Left lung (tissue), 14 donors: ENCODE measurements at places on chromosomes 2 and 18. TPM values are rescaled to one million over a fixed set of nuclear protein-coding genes. Genes with fewer than 3 reads are reported as not detected.

- H3K27ac ChIP-seq: no peak overlapping the region
- H3K36me3 ChIP-seq: no peaks in the 10 kb centered on the region
- no peaks in the 10 kb centered on the region for H3K27me3 ChIP-seq
- peaks cover 7% of the 10 kb centered on the region for H3K4me1 ChIP-seq
Measured at GRCh38 chr18:75240433-75240832, 29.8 kb downstream of the TSHZ1 start.

Gene NEURL3
- total RNA-seq: 0.23 TPM

GRCh38 chr2:25960920-25961319 is 21.4 kb downstream of the KIF3C start:
- H3K27ac ChIP-seq: peak overlapping the region; percentile 71
- no peaks in the 10 kb centered on the region for H3K27me3 ChIP-seq
- no peaks in the 10 kb centered on the region for H3K4me1 ChIP-seq
- no peak for DNase-seq
- H3K4me3 ChIP-seq: no peak overlapping the region
- no peaks in the 10 kb centered on the region for H3K36me3 ChIP-seq

Gene TRIP12
- 203 TPM for total RNA-seq

Gene RSAD2
- 12.5 TPM for total RNA-seq

- no peaks in the 10 kb centered on the region for H3K27me3 ChIP-seq
- no peak for DNase-seq
- no peak overlapping the region for H3K4me3 ChIP-seq
- H3K4me1 ChIP-seq: peaks cover 30% of the 10 kb centered on the region
- H3K27ac ChIP-seq: no peak overlapping the region
Measured at GRCh38 chr2:15595342-15595905, 3.8 kb downstream of the DDX1 start.

Gene UGT1A4
- not detected for total RNA-seq

- no peak overlapping the region for H3K4me3 ChIP-seq
- H3K4me1 ChIP-seq: no peaks in the 10 kb centered on the region
- DNase-seq: no peak
- no peak overlapping the region for H3K27ac ChIP-seq
Measured at GRCh38 chr2:221999717-222000116, 299.1 kb downstream of the PAX3 start.

Gene NEU4
- 0.24 TPM for total RNA-seq

Gene SMYD5
- 12.1 TPM for total RNA-seq

Gene SKOR2
- total RNA-seq: not detected

DNA sequence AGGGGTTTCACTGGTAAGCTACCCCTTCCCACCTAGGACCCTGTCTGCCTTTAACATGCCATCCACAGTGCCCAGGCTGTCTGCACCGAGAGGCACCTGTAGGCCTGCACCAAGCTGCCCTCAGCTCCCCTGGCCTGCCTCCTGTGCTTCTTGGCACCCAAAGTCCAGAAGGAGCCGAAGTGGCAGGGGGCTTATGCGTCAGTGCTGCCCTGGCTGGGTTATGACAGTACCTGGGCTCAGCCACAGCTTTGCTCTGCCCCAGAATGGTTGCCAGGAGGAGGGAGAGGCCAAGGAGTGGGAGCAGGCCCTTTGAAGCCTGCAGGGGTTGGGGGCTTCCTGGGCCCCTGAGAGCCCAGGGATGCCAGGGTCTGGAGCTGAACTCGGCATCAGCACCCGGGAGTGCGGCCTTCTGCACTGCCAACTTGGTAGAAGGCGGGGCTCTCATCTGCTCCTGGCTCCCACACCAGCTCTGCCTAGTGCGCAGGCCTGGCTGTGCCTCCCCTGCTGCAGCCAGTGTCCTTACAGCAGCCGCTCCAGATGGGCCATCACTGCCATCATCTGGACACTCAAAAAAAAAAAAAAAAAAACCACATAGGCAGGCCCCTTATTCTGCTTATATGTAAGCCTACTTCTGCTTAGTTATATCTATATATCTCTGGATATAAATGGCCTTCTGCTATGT is 155.4 kb downstream of the THSD7B start:
- H3K36me3 ChIP-seq: no peaks in the 10 kb centered on the region
- no peaks in the 10 kb centered on the region for H3K4me1 ChIP-seq
- DNase-seq: no peak
- no peaks in the 10 kb centered on the region for H3K27me3 ChIP-seq

Gene DYTN
- total RNA-seq: not detected

DNA sequence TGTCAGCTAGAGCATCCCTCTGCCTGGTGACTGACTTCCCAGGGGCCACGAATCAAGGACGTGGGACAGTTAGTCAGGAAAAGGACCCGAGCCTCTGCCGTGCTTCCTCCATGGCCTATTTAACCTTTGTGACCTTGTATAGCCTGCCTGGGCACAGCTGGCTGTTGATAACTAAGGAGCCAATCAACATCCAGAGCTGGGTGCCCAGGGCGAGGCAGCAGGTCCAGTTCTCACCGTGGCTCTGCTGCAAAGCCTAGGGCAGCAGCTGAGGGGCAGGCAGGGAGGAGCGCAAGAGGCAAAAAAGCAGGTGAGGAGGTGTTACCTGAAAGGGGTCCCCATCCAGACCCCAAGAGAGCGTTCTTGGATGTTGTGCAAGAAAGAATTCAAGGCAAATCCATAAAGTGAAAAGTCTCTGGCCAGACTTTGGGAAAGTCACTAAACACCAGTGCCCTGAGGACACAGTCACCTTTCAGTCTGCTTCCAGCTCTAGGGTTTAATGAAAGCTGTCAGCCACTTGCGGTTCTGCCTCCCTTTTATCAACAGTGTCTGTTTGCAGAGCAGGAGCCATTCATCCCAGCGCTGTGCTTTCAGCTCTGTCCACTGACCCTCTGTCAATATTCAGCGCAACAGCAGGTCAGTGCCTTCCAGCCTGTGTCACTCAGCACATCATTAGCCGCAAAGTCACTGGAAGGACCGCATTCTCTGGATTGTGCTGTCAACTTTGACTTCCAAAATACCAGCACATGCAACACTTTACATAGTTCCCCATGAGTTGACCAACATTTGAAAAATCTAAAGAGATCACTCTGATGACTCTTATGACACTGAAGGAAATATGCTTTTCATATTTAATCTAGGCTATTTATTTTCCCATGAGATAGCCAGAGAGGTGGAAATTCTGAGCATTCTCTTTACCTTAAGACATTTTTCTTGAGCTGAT is 38.6 kb upstream of the ASAP2 start:
- no peak for DNase-seq
- H3K36me3 ChIP-seq: no peaks in the 10 kb centered on the region
- H3K27me3 ChIP-seq: no peaks in the 10 kb centered on the region
- H3K4me3 ChIP-seq: no peak overlapping the region

- H3K27ac ChIP-seq: no peak overlapping the region
- no peak for DNase-seq
- no peaks in the 10 kb centered on the region for H3K36me3 ChIP-seq
Measured at GRCh38 chr2:197628043-197628500, 47.3 kb downstream of the RFTN2 start.

DNA sequence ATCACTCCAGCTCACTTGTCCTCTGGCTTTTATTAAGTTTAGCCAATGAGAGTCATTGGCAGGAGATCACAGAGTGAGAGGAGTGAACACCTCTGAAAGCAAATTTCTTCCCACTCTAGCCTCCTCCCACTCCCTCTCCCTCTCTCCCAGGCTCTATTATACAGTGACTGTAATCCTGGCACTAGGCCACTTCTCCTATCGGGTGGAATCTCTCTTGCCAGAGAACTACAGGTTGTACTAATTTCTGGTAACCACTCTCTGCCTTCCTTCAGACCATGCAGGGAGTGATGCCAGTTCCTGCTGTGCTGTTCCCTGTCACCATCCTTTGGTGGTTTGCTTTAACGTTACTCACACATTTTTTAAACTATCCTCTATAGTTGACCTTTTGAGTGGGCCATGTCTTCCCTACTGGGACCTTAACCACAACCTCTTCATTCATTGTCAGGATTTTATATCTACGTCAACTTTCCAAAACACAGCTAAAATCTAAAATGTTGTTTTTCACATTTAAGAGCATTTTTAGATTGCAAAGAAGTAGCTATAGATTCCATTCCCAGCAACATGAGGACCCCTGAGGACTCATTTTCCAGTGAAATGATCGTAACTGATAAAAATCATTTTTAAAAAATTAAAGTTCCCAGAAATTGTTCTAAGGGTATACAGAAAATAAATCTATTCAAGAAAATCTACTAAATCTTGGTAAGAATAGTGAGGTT is 217.1 kb downstream of the MREG start:
- H3K4me3 ChIP-seq: no peak overlapping the region
- H3K27me3 ChIP-seq: no peaks in the 10 kb centered on the region
- DNase-seq: no peak
- peak overlapping the region; percentile 2 for H3K27ac ChIP-seq
- H3K36me3 ChIP-seq: no peaks in the 10 kb centered on the region

DNA sequence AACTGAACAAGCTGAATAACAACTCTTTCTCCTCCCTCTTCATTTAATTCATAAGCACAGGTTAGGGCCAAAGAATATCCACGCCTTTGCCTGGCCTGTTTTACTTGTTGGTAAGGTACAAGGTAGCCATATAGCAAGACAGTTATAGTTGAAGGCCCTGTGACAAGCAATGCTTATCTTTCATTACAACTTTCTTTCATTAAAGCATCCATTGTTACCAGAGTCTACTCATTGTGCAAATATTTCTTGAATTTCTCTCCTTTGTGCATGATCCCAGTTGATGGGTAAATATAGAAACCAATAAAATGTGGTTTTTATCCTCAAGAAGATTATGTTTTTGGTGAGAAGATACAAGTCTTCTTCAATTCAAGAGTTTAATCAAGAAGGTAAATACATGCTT is 140.2 kb downstream of the UBE2E3 start:
- no peak for DNase-seq
- H3K27me3 ChIP-seq: no peaks in the 10 kb centered on the region
- no peak overlapping the region for H3K4me3 ChIP-seq
- no peak overlapping the region for H3K27ac ChIP-seq

DNA sequence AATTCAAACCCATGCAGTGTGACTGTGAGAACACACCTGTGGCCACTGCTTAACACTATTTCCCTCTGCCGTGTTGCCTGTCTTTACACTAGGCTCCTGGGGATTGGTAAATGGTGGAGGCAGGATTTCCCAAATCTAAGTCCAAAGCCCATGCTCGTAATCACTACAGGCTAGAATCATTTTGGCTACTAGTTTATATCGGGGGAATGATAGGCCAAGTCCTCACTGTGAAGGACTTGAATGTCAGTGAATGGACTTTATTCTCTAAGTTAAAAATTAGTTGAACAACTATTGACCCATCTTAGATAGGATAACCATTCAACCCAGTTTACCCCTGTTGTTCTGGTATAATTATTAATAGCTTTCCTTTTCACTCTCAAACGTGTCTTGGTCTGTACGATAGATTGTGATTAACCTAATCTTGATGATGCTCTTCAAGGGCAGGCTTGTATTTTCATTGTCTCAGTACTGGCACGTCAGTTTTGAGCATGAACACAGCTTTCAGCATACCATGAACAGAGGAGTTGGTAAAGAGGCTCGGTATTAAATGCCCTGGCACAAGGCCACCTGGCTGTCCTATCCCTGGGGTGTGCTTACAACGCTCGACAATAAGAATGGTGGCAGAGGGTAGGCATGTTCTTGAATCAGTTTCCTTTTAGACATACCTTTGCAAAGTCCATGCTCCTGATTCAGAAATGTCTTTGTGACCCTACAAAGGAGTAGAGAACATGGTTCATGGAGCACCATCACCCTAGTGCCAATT is 148.8 kb downstream of the RTN4 start:
- no peaks in the 10 kb centered on the region for H3K27me3 ChIP-seq
- DNase-seq: no peak
- no peak overlapping the region for H3K4me3 ChIP-seq

Gene ZDBF2
- 6.9 TPM for total RNA-seq

Gene PLEKHH2
- total RNA-seq: 23.3 TPM

Gene MROH2A
- 0.32 TPM for total RNA-seq

GRCh38 chr2:128722489-128722888 is 403.8 kb upstream of the HS6ST1 start:
- H3K36me3 ChIP-seq: no peaks in the 10 kb centered on the region
- H3K27ac ChIP-seq: no peak overlapping the region
- H3K27me3 ChIP-seq: no peaks in the 10 kb centered on the region
- no peaks in the 10 kb centered on the region for H3K4me1 ChIP-seq
- H3K4me3 ChIP-seq: no peak overlapping the region

DNA sequence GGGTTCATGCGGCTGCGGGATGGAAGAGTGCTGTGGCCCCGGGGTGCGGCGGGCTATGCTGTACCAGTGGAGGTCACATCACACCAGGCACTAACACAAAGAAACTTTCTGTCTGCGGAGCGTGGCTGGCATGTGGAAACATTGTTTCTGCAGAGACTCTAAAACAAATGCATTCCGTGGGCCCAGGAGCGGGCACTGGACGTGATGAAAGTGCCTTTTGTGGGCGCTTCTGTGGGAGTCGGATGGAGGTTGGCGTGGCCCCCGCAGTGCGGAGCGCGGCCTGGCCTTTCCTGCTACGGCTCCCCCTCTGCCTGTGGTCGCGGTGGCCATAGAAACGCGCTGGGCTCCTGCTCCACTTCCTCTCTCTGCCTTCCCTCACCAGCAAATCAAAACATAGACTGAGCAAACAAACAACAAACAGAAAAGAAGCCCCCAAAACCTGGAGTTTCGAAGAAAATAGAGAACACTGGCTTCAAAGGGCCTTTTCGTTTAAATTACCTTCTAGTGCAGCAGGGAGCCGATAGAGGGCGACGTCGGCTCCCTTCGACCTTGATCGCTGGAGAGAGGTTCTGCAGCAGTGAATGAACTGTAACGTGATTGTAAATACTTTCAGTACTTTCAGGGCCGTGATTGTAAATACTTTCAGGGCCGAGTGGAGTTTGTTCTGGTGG is 51.4 kb downstream of the KIF5C start:
- DNase-seq: peak; percentile 23
- no peak overlapping the region for H3K27ac ChIP-seq
- H3K36me3 ChIP-seq: no peaks in the 10 kb centered on the region
- H3K4me3 ChIP-seq: no peak overlapping the region
- no peaks in the 10 kb centered on the region for H3K27me3 ChIP-seq

GRCh38 chr2:163455815-163456214 is 280.0 kb downstream of the FIGN start:
- no peak overlapping the region for H3K27ac ChIP-seq
- H3K4me3 ChIP-seq: no peak overlapping the region
- no peak for DNase-seq
- H3K36me3 ChIP-seq: no peaks in the 10 kb centered on the region

DNA sequence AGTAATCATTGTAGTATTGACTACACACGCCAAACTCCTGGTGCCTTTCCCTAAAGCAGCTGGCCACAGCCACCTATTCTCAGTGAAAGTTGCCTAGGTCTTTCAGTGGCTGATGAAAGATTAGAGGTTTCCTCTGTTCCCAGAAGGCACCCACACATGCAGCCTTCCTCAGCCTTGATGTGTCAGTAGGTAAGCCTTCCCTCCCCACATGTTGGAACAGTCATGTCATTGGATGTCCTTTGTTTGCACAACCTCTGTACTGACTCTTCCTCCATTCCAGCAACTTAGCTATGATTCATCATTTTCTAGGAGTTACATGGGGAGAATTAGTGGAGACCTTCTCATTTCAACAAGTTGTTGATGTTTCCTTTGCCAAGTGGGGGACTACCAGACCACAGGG is 630.8 kb upstream of the SLC39A10 start:
- no peaks in the 10 kb centered on the region for H3K27me3 ChIP-seq
- DNase-seq: no peak
- H3K4me3 ChIP-seq: no peak overlapping the region
- H3K27ac ChIP-seq: no peak overlapping the region
- H3K36me3 ChIP-seq: no peaks in the 10 kb centered on the region
- no peaks in the 10 kb centered on the region for H3K4me1 ChIP-seq

Gene ABHD3
- total RNA-seq: 29.0 TPM

- DNase-seq: no peak
- no peak overlapping the region for H3K4me3 ChIP-seq
- H3K36me3 ChIP-seq: no peaks in the 10 kb centered on the region
- no peak overlapping the region for H3K27ac ChIP-seq
- H3K27me3 ChIP-seq: no peaks in the 10 kb centered on the region
Measured at GRCh38 chr2:52936029-52936428, 831.6 kb upstream of the CHAC2 start.
